ENCODE measurements at places on chromosomes 5 and 9.

- no peak for DNase-seq
These were observed 99.2 kb upstream of the ACTBL2 start for GRCh38 chr5:57581772-57582171.

DNA sequence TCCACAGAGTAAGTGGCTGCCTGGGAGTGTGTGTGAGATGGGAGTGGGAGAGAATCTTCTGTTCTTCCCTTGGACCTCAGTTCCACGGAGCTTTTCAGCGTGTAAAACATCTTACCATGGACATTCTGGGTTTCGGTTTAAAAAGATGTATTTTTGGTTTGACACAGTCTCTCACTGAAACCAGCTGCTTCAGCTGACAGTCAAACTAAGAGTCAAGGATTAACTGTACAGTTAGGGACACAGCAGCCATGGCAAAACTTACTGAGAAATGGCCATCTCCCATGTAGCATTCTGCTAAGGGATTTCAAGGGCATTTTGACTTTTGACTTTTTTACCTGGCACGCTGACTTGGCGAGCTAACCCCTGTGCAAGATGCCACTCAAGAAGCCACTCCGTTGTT is 93.8 kb upstream of the IL12B start:
- DNase-seq, result no peak

DNA sequence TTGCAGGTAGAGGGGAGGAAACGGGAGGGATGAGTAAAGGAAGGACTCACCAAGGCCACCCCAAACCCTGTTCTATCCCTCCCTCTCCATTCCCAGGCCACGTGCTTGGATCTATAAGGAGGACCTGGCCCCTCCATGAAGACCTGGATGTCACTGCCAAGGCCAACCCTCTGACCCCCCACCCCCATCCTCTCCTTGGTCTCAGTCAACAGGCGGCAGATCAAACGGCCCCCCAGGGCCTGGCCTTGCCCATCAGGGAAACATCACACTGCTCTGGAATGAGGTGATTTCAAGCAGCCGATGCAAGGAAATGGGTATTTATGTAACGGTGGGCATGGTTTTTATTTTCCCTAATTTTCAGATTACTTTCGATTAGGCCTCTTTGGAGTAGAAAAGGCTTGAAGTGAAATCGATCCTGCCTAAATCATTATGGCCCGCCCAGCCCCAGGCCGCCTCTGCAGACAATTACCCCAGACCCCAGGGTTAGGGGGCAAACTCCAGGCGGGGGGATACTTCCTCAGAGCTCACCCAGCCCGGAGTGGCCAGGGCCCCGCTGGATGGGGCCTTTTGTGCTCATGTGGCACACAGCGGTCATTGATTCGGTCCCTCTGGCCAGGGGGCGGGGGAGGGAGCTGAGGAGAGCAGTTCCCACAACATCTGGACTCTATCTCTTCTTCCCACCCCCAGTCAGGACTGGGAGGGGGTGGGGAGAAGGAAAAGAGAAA is 125.3 kb downstream of the PHF2 start:
- no peak for DNase-seq

DNA sequence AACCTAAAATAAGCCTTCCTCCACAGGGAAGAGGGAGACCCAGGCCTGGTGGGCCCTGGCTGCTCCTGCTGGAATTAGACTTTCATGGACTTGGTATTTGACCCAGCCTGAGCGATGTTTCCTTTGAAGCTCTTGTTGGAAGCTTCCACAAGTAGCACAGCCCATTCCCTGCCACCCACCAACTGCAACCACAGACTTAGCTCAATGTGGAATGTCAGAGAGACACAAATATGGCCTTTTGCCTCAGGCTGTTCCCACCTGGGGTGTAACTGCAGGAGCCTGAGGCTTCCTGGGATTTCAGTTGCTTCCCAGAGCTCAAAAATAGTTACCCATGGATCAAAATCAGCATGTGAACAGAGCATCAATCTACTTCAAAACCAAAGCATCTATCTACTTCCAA is 70.3 kb upstream of the LHFPL2 start:
- no peak for DNase-seq

DNA sequence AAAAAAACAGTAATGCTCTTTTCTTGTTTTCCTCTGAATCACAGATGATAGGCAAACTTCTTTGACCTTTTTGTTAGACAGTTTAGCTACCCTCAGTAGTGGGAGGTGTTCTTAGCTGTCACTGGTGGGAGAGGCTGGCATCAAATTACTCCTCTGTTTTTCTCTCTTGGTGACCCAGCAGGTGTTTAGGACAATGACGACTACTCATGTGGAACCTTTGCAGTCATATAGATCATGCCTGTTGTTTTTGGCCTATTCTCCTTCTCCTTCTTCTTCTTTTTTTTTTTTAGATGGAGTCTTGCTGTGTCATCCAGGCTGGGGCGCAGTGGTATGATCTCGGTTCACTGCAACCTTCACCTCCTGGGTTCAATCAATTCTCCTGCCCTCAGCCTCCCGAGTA is 15.4 kb upstream of the NPR2 start:
- no peak for DNase-seq

DNA sequence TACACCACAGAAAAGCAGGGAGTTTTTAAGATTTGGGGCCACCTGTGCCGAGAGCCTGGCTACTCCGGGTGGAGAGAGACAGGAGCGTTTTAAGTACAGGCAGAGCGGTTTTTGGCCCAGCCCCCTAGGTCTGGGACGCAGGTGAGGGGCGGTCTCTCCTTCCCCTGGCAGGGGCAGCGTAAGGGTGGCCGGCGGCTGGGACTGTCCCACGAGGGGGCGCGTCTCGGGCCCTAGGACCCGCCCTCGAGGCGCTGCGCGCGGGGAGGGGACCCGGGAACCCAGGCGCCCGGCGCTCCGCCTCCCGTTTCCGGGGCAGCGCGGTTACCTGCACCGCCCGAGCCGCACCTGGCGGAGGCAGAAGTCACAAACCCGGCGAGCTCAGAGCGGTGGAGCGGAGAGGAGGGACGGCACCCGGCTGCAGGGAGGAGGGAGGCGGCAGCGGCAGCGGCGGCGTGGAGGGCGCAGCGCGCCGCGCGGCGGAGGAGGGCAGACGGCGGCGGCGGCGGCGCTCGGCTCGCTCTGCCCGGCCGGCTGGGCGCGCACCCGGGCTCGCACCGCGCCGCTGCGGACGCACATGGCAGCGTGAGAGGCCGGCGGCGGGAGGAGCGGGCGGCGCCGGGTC is at the start of gene WWC1:
TSS of gene WWC1 (plus strand) at position 304 of the 622 bp plus-strand sequence. CDS start 508 bp downstream, outside the sequence.
- DNase-seq, result no peak

GRCh38 chr9:120308495-120308894 is 271.5 kb downstream of the CDK5RAP2 start:
- no peak for DNase-seq

DNA sequence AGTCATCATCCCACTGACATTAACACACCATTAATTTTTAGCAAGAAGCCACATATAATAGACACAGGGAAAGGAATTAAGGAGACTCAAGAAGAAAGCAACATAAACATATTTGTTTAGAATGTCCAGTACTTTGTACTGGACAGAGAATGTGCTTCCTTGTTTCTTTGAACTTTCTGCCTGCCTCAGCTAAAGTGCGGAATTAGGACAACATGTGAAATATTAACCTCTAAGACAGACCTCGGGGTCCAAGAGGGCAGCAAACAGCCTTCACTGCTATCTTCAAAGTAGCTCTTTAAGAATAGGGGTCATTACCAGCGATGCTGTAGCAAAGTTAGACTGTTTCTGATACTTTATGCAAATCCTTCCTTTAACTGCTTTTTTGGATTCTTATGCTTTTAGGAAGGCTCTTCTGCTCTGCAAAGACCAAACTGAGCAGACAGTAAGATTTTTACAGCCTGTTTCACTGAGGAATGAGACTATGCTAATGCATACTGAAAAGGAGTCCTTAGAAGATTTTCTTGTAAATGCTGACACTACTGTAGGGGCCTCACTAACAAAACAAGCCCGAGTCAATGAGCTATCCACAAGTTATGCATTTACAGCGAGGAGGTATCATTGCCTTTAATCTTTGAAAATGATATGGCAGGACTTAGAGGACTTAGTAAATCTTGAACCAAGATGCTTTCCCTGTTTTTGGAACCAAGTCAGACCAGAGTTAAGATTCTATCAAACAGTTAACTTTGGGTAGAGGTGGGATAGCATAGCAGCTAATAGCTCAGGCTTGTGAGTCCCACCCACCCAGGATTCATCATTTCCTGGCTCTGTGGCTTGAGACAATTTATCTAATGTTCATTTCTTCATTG is 23.8 kb downstream of the DAB2 start:
- DNase-seq, result peak; percentile 46

DNA sequence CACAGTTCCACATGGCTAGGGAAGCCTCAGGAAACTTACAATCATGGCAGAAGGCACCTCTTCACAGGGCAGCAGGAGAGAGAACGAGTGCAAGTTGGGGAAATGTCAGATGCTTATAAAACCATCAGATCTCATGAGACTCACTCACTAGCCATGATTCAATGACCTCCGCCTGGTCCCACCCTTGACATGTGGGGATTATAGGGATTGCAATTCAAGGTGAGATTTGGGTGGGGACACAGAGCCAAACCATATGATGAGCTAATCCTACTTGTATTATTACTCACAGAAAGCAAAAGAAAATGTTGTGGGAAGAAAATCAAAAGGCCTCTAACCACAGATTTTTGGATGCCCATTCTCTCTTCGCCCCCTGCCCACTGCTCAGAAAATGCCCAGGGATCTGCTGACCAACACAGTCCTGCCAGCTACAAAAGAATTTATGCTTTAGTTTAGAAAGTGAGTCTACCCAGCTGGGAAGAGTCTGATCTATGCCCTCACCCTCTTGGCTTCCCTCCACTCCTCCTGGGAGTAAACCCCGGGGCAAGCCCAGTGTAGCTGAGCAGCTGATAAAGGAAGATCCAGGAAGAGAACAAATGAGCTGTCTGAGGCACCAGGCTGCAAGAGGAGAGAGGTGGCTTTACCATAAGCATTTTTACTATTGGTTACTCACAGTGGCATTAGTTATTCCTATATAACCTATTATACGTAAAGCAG is 53.1 kb downstream of the RNF130 start:
- DNase-seq, result no peak

DNA sequence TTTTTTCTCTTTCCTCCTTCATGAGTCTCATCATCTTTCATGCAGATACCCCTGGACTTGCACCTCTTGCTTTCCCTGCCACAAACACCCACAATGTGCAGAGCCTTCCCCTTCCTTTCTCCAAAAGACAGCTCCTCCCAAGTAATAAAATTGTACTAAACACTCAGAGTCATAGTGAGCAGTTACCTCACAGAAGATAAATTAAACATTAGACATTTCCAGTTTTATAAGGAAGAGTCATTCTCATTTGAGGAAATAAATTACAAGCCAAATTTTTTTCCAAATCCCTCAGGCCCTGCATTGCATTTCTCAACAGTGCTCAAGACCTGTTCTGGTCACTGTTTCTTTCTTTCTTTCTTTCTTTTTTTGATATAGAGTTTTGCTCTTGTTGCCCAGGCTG is 131.5 kb downstream of the ATPSCKMT start:
- peak; percentile 5 for DNase-seq

- DNase-seq, result peak; percentile 48
These were observed 54.7 kb upstream of the SUSD3 start for GRCh38 chr9:93003552-93004407.

DNA sequence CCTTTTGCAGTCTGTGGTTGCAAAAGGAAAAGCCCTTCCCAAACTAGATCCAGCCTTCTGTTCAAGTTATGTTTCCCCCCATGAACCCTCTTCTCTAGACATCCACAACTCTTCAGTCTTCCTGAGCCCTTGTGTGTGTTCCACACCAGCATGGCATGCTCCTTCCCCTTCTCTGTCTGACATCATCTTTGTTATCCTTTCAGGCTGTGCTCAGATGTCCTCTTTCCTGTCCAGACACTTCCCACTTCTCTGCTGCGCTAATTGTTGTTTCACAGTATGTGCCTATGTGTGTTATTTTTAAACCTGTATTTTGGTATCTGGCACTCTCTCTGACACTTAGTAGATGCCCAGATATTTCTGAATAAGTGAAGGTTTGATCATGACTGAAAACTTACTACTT is 38.2 kb downstream of the FOCAD start:
- DNase-seq, result no peak

DNA sequence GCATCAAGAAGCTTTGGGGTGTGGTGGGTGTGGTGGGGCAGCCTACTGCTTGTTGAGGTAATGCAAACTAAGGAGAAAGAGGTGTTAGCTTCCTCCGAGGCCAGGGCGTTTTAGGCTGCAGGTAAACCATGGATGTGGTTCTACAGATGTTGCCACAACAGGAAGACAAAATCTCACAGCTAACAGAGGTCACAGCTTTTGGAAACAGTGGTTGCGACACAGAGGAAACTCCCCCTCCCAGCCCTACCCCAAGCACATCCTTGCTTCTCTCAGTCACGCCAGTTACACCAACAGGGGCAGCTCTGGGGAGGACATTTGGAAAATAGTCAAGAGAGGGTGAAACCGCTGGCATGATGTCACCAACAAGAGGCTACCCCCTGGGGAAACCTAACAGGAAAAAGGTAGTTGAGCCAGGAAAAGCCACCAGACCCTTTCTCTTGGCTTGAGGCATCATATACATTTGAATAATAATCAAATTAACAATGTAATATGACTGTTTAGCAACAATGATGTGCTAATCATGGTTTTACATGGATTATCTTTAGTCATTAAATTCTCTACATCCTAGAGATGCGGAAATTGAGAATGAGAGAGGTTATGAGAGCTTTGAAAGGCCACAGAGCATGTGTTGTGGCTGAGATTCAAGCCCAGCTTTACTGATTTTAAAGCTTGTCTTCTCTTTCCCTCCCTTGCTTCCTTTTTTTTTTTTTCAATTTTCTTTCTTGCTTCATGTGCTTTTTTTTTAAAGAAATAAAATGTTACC is 82.2 kb upstream of the IL12B start:
- no peak for DNase-seq

- no peak for DNase-seq
These were observed 241.5 kb downstream of the ARRDC3 start for GRCh38 chr5:91141642-91142041.

- no peak for DNase-seq
These were observed 33.5 kb downstream of the MOCS2 start for GRCh38 chr5:53076014-53076583.

DNA sequence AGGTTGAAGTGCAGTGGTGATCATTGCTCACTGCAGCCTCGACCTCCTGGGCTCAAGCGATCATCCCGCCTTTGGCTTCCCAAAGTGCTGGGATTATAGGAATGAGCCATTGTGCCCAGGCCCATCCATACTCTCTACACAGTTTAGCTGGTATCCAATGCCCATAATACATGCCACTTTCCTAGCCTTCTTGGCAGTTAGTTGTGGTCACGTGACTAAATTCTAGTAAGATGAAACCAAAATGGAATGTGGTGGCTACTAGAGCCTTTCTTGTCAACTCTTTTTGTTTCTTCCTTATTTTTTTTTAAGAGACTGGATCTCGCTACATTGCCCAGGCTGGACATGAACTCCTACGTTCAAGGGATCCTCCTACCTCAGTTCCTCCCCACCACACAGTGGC is 15.3 kb upstream of the KIF27 start:
- DNase-seq, result no peak

GRCh38 chr5:81909677-81910076 is 62.1 kb upstream of the ATG10 start:
- no peak for DNase-seq

- no peak for DNase-seq
These were observed 101.7 kb upstream of the ZNF366 start for GRCh38 chr5:72608926-72609325.

DNA sequence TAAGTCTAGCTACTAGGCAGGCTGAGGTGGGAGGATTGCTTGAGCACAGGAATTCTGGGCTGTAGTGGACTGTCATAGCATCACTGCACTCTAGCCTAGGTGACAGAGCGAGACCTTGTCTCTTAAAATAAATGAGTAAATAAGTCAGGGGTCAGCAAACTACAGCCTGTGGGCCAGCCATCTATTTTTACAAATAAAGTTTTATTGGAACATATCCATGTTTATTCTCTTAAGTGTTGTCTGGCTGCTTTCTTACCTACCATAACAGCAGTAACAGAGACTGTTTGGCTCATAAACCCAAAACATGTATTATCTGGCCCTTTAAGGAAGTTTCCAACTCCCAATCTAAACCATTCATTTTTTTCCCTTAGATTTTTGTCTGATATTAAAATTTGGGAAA is 29.6 kb downstream of the DIMT1 start:
- DNase-seq, result no peak

Data from fibroblast of mammary gland (primary cell).